Neuronal stem cell (in vitro differentiated cells): ENCODE measurements at places on chromosomes 1 and 21.

DNA sequence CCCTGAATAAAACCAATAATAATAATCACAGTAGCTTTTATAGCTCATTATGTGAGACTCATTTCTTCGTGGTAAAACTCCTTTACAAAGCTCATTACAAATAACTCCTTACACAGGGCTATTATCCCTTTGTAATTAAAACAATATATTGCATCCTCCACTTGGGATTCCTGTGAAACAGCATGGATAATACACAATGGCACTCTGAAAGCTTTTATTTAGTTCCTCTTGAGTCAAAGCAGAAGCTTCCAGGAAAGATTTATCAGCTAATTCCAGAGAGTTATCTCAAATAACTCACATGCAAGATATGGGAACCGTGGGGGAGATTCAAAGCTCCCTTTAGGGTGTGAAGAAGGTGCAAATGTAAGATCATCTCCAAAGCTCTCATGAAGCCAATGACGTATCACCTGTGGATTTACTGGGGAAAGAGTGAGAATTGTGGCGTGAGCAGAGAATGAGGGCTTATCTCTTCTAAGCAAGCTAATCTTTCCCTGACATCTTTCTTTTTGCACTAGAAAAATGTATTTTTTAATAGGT is 60.4 kb upstream of the GJA5 start:
- no peak for DNase-seq

- DNase-seq, result no peak
These were observed 120.6 kb downstream of the SPSB1 start for GRCh38 chr1:9413071-9413876.

DNA sequence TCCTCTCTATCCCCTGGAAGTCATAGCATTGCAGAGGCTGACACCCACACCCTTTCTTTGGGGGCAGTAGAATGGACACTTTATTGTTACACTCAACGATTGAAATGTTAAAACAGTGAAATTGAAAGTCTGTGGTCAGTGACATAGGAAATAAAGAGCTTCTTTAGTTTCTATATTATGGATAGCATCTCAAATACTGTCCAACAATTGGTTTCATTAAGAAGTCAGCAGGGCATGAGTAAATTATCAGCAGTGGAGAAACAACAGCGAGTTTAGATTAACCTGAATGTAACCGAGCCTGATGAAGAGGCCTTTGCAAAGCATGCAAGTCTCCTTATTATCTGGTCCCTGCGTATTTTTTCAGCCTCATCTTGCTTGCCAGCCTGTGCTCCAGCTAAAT is 350.7 kb downstream of the NTNG1 start:
- DNase-seq, result no peak

GRCh38 chr1:43009274-43009673 is 50.6 kb upstream of the SLC2A1 start:
- DNase-seq, result no peak

DNA sequence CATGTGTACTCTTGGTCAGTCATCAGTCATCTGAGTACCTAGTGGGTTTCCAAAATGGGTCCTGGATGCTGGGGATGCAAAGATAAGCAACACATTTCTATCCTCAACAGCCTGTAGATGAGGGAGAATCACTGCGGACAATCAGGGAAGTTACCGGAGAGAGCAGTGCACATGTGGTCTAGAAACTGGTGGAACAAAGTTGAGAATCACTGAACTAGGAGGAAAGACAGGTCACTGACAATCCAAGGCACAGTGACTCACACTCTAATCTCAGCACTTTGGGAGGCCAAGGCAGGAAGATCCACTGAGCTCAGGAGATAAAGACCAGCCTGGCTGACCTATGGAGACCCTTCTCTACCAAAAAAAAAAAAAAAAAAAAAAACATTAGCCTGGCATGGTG is 31.4 kb upstream of the LGALS8 start:
- DNase-seq, result no peak

DNA sequence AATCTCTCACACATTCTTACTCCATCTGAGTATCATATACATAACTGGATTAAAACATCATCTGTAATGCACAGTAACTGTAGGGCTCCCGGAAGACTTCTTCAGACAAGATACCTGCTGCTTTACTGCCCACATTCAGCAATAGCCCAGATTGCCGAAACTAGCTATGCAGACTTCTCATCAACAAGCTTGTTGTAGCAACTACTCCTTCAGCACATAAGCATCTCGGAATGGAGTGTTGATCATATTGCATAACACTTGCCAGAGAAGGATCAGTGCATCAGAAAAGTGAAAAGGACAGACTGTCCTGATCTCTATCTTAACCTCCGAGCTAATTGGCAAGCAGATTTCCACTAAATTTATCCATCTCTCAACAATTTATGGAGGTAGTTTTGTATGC is 354.6 kb upstream of the C1orf87 start:
- no peak for DNase-seq

DNA sequence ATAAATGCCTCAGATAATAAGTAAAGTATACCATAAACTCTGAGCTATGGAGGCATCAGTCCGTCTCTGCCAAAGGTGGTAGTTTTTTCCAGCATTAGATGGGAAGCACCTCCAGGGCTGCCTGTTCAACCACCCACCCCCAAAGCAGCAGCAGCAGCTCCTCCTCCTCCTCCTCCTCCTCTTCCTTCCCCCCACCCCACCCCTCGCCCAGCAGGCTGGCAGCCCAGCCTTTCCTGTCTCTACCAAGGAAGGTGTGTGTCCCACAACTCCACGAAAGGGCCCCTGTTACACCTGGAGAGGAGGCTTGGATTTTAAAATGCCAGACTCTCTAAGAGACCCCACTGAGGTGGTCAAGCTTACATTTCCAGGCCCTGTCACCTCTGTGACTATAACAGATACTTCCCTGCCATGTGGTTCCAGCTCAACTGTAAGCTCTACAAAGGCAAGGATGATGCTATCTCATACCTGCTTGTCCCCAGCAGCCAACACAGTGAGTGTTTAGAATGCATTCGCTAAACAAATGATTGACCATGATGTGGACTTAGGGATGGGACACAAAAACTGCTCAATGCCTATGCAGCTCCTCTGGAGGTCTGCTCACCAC is 76.7 kb downstream of the GFI1 start:
- DNase-seq, result no peak

DNA sequence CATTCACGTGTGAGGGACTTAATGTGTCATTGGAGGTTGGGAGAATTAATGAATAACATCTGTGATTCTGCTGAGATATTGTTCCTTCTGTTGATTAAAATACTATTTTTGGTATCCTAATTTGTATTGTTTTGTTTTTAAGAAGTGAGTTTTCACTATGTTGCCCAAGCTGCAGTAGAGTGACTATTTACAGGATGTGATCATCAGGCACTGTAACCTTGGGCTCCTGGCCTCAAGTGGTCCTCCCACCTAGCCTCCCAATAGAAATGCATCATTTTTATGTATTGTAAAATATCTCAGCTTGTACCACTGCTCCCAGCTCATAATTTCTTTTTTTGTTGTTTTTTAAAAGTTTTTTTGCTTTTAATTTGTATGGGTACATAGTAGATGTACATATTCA is 14.3 kb downstream of the ALG6 start:
- DNase-seq, result no peak

GRCh38 chr1:64568171-64568450 is 98.2 kb downstream of the CACHD1 start:
- no peak for DNase-seq

DNA sequence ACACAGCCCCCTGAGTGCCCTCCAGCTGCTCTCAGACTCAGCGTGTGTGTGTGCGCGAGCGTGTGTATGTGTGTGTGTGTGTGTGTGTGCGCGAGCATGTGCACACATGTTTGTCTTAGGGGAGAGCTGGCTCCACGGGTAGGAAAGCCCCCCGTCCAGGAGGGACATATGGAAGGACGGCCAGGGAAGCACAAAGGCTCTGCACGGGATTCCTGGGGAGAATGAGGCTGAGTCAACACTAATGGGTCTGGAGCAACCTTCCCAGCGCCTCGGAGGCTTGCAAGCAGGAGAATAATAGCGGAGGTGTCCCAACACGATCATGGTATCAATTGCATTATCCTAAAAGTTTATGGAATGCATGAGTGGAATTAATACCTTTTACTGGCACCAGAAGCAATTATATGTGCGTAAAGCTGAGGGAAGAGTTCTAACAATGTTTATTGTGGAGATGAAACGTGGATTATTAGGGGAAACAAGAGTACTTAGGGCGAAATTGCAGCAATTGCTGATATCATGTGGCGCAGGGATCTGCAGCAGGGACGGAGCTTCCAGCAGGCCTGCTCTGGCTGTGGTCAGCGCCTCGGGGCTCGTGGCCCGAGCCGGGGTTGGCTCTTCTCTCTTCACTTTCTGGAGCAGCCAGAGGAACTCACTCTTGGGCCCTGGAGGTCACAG is 40.3 kb upstream of the CCDC27 start:
- DNase-seq, result no peak

DNA sequence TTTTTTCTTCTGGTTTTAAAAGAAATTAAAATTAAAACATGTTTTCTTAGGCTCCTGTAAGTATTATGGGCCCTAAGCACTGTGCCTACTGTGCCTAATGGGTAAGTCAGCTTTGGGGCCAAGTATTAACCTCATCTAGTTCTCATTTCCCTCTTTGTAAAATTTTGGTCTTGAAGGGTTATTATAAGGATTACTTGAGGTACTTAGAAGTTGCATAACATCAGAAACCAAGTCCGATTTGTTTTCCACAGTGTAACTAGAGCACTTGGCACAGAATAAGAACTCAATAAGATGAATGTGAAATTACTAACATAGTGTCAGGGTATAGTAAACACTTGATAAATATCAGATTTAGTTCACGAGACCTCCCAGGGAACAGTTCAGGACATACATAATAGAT is 16.4 kb upstream of the OSBPL9 start:
- DNase-seq, result no peak

DNA sequence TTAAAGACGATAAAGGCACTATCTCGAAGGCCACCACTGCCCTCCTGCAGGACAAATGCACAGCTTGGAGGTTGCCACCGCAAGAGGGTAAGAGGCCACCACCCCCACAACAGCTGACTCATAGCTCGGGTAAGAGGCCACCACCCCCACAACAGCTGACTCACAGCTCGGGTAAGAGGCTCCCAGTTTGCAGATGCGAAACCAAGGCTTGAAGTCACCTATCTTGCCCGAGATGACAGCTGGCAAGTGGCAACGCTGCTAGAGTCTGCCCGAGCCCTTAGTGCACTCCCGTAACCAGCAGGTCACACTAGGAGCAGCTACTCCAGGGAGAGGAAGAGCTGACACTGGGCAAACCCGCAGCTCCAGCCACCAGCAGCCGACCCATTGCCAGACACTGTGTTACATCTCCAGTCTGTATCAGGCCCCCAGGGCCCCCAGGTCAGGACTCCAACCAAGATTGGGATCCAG is 17.1 kb upstream of the SPSB1 start:
- no peak for DNase-seq

DNA sequence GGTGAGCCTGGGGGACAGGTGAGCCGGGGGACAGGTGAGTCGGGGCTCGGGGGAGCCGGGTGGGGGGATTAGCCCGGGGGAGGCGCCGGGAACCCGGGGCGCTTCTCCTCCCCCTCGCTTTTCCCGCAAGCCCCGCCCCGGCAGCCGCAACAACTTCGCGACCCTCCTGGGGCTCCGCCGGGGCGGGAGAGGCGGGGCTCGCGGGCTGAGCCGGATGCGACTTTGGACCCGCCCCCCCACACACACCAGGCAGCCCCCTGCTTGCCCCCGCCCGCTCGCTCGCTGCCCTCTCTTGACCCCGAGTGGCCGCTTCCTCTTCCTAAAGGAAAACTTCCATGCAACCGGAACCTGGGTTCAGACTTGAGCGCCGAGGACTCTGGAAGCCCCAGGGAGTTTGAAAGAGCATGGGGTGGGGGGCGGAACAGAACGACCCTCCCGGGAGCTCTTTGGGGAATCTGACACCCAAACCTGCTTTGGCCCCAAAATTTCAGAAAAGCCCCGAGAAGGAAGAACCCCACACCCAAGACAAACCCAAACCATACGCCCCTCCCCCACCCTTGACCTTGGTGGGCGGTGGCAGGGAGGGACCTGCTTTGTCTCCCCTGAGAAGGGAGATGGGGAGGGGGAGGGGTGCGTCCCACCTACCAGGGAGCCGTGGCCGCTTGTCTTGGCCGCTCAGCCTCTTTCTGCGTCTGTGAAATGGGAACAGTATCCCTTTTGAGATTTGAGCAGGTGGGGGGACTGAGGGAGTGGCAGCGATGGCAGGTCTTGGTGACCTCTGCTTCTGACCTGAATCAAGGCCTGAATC is 550 bp downstream of the ARHGEF16 start:
- DNase-seq, result peak; percentile 50

DNA sequence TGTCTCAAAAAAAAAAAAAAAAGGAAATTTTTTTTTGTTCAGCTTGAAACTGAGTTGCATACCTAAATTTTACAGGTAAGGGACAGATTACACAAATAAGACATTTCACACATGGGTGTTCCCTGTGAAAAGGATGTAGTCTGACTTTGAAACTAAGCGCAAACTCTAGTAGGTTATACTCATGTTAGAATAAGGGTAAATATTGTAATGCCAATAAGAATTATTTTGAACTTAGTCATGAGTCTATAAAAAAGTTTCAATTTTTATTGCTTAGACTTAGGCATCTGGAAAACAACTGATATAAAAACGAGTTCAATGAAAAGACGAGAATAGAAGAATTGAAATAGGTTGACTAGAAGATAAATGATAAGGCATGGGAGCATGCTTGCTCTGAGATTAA is 122.3 kb downstream of the HMCN1 start:
- DNase-seq, result no peak

GRCh38 chr1:157955857-157956256 is 37.6 kb upstream of the KIRREL1 start:
- DNase-seq, result no peak

DNA sequence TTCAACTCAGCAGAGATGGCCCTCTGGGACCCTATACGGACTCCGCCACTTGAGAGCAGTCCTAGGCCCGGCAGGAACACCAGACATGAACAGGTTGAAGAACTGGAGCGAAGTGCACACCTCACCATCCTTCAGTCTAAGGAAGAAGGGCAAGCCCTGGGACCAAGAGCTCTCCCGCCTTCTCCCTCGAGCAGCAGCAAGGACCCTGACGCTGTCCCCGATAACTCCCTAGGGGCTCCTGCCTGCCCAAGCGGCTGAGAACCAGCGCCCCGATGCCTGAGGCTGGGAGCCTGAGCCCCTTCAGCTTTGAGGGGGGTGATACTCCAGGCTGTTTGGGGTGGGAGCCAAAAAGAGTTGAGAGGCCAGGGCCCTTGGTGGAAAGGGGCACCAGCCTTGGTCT is 10.2 kb downstream of the TMEM81 start:
- no peak for DNase-seq

GRCh38 chr1:89723863-89724262 is 90.9 kb downstream of the LRRC8C start:
- no peak for DNase-seq

DNA sequence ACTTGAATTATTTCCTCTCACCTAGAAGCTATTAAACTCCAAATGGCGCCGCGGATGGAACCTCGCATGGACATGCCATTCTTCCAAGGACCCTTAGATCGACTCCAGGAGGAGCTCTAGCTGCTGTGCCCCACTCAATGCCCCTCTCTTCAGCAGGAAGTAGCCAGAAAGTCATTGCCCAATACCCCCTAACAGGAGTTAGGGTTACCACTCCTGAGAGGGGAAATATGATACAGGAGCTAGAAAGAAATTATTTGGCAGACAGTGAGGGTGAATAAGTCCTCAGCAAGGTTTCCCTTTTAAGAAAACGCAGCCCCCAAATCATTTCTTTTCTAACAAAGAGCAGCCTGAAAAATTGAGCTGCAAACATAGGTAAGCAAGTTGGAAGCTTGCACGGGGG is 28.6 kb downstream of the TFB2M start:
- DNase-seq, result no peak

GRCh38 chr1:109818988-109819764 is 55.5 kb upstream of the EPS8L3 start:
- no peak for DNase-seq
